ENCODE measurements at places on chromosomes 5 and 9.
A peak's percentile ranks its signal among the peaks of the same experiment; 100 is the strongest.

DNA sequence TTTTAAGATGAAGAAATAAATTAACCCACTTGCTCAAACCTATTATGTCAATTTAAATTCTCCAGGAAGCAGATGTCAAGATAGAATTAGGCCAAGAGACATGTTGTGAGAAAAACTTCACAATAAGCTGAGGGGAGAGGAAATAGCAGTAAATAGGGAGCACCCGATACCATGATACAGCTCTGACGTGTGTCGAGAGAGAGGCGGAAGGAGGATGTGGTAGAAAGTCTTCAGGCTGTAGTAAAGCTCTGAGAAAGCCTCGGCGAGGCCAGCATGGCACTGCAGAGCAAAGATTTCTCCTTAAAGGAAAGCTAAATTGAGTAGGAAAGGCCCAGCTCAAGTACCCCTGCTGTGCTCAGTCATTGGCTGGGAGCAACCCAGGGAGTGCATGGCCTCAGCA, 6.0 kb upstream of the PUM3 start:
- DNase-seq = no peak

- peak; percentile 25 for DNase-seq
These were observed at the start of gene PLPP7 for GRCh38 chr9:131289301-131290035. PLPP7 (plus strand) TSS chr9:131289723; CDS start chr9:131289998, 275 bp downstream.

DNA sequence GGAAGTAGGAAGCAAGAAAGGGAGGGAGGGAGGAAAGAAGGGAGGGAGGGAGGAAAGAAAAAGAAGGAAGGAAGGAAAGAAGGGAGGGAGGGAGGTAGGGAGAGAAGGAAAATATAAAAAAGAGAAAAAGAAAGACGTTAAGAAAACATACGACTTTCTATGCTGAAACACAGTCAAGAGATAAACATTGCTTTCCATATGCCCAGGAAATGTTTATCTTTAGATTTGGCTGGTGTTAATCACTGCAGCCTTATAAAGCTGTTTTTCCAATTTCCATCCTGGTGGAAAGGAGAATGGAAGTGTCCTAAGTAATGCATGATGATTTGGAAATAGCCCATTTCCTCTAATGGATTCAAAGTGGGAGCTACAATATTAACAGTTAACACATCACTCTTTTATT, 524.3 kb downstream of the MTRR start:
- DNase-seq = no peak

DNA sequence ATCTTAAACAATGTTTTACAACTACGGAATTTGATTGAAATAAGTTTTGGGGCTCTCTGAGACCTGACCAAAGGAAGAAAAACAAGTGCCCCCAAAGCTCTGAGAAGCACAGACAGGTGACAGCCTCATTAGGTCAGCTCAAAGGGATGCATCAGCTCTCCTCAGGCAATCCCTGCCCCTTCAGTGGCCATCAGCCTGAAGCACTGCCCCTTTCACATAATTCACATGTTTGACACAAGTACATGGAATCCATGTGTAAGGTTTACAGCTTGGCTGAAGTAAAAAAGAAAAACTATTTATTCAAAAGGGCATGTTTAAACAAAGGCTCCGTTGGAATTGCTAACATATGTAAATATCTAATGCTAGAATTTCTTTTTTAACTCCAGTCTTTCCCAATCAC, 56.3 kb downstream of the TSSK1B start:
- no peak for DNase-seq

Measured in OCI-M1 (cell line).